ENCODE measurements at places on chromosomes 3 and 15. TPM values are rescaled to one million over a fixed set of nuclear protein-coding genes. Genes with fewer than 3 reads are reported as not detected.
A peak's percentile ranks its signal among the peaks of the same experiment; 100 is the strongest.

DNA sequence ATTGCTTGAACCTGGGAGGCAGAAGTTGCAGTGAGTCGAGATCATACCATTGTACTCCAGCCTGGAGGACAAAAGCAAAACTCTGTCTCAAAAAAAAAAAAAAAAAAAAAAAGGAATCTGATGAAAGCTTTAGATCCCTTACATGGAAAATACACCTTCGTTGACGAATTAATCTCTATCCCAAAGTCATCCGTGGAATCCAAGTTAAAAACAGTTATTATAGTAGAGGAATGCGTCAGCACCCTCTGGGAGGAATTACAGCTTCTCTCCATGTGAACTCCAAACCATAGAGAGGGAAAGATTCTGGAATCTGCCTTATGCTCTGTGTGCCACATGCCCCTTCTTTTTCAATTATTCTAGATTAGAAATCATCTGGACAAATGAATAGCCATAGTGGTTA is 192.3 kb upstream of the C2CD4B start:
- DNase-seq = no peak

GABRA5 gene
- 6.9 TPM for total RNA-seq

GRCh38 chr3:46096336-46096735 is 69.1 kb upstream of the XCR1 start:
- no peak for DNase-seq

DNA sequence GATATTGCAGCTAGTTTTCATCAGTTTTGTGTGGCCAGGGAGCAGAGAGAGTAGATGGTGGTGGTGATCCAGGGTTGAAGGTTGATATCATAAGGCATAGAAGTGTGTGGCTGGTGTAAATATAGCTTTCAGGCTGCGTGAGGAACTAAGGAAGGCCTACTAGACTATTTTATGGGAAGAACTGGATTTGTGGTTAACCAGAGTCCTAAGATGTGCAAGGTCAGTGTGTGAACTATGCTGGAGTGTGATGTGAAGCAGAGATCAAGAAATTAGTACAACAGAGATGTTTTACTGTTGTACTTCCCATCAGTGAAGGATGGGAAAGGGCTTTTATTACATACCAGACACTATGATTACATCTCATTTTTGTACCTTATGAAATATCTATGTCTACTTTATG is 41.5 kb downstream of the MAPK6 start:
- no peak for DNase-seq

DNA sequence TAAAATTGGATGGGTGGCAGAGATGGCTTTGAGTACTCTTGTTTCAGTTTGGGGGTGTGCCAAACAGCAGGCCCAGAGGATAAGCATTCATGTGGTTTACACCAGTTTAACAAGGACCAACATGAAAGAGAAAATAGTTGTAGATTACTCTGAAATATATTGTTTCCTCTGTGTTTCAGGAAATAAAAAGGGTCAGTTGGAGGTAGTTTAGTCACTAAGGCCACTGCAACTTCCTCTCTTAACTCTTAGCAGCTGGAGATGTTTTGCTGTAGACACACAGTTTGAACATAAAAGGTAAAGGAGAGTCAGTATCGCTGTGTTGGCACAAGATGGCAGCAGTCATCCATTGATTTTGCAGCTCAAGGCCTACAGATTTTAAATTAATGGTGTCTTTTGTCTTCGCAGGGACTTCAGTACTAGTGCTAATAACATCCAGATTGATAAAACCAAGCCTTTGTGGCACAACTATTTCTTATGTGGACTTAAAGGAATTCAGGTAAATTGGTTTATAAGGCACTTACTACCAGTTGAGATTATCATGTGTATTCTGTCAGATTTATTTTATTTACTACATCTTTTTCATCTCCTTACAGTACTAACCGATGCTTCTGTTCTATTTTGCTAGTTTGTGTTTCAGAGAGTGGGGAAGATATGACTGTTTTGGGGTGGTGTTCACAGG is 65.5 kb downstream of the GALK2 start:
- peak; percentile 84 for DNase-seq

DNA sequence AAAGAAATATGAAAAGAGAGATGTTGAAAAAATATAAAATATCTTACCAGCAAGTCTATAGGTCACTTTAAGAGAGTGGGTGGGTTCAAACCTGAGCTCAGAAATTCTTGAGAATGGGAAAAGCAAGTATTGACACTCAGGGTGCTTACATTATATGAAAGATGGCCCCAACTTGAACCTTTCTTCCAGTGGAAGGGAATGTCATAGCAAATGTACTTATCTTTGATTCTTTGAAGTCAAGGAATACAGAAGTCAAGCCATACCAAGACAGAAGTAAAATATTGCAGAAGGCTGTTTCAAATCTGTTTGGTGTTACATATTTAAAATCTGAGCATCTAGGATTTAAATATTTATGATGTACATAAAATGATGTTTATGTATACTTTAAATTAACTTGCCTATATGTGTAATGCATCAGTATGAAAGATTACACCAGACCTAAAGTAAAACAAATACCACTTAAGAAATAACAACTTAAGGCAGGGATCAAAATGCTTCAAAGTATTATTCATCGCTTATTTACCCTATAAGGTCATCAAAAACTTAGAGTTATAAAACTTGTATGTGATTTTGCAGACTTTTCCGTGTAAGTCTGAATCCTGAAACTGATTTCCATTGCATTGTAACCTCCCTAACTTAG is 8.7 kb downstream of the MME start:
- DNase-seq = no peak

DNA sequence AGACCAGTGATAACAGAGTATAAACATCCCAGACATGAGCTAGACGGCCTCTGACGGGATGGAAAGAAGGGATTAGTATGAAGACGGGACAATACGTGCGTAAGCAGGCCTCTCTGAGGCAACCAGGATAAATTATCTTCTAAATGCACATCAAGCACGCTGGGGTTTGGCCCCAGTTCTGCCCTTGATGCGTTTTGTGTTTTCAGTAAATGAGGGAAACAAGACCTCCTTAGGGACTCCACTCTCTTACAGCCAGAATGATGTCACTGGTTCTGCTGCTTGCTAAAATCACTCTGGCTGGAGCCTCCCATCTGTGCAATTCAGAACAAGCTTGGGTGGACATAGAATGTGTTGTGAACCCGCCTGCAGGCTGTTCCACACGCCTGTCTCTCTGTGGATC is 156.0 kb upstream of the MCTP2 start:
- DNase-seq = no peak

GRCh38 chr15:94052711-94053110 is 178.7 kb upstream of the MCTP2 start:
- DNase-seq = no peak

GRCh38 chr3:148707601-148708380 is 10.1 kb downstream of the AGTR1 start:
- no peak for DNase-seq

DNA sequence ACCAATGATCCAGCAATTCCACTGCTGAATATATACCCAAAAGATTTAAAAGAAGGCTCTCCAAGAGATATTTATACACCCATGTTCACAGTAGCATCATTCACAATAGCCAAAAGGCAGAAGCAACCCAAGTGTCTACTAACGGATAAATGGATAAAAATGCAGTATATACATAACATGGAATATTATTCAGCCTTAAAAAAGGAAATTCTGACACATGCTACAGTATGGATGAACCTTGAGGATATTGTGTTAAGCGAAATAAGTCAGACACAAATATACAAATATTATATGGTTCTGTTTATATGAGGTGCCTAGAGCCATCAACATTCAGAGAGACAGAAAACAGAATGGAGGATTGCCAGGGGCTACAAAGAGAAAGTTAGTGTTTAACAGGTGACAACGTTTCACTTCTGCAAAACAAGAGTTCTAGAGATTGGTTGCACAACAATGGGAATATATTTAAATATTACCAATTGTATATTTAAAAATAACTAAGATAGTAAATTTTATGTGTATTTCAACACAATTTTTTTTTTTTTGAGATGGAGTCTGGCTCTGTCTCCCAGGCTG is 69.4 kb downstream of the STAG1 start:
- no peak for DNase-seq

DNA sequence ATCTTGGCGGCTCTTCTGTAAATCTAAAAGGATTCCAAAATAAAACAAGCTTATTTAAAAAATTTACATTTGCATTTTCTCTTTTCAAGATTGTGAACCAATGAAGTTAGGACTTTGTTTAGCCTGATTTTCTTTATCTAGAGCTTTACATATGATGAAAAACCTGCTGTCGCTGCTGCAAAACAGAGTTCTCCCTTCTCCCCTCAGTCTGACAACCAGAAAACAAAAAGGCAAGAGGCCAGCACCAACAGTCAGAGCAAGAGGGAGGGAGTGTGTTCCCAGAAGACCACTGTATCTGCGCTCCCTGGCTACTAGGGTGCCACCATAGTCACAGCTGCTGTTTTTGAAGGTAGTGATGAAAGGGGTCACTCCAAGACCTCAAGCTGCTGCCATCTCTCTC is 33.1 kb upstream of the NEO1 start:
- no peak for DNase-seq

DNA sequence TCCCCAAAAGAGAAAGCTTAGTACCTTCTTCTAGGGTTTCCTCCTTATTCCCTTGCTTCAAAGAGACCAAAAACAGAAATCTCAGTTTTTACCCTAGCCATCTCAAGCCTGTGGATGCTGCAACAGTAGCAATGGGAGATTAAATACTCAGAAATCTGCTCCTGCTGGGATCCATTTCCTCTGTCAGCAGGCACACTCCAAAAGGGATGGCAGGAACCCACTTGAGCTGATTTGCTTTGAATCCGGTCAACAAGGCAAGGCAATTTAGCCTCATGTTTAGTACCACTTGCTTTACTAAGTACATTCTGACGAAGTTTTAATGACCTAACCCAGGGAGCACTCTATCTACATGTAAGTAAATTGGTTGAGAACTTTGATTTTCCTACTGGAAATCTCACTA is 590.0 kb upstream of the ADAMTS9 start:
- no peak for DNase-seq

GRCh38 chr3:45599984-45600650 is 5.6 kb downstream of the LIMD1 start:
- DNase-seq = no peak

- DNase-seq = peak; percentile 13
Observed at GRCh38 chr3:110680450-110680849, 391.2 kb upstream of the NECTIN3 start.

DNA sequence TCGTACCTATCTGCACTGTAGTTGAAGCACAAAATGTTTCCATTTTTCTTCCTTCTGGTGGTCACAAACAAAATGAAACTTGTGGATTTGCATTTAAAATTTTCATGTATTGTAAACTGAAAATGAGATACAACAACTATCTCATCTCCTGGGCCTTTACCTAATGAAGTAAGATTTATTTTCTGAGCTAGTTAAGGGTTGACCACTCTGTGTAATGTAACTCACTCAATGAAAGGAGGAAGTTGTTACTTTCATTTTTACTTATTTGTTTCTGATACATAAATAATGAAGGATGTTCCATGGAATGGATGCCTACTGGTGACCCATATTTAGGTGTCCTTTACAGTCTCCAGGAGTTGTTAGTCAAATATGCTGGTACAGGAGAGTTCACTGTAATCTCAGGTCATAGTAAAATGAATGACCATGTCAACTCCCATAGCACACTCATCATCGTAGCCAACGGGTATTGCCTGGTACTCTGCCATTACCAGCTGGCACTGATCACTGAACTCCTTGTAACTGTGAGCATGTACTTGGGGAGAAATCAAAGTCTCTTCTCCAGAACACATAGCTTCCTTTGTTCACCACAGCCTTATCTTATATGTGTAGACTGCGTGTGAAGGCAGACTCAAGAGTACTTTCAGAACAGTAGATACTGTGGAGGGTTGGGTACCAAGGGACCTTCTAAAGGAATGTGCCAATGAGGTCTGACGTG is 474.2 kb upstream of the ROBO2 start:
- no peak for DNase-seq

All from HFFc6 (cell line).